Natural killer cell (primary cell): ENCODE measurements at places on chromosomes 1 and 21. TPM values are rescaled to one million over a fixed set of nuclear protein-coding genes. Genes with fewer than 3 reads are reported as not detected.

DNA sequence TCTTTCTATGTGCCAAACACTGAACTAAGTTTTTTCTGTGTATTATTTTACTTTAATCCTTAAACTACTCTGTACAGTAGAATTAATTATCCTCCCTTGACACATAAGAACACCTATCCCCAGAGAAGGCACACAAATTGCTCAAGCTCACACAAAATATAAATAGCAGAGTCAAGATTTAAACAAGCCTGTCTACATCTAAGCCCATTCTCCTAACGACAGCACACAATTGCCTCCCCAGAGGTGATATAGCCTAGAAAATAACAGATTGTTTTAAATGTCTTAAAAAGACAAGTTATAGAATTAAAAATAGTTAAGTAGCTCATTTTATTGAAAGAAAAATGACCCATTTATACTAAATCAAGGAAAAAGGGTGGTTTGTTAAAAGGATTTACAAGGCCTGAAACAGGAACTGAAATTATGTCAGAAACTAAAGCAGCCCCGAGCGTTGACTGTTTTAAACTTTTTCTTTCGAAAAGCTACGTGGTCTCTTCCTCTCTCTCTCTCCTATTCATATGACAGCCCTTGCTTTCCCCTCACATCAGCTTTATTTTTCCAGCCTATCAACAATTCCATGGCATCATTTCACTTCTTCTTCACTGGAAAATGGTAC, 30.5 kb downstream of the TNFSF18 start:
- no peak for DNase-seq

DNA sequence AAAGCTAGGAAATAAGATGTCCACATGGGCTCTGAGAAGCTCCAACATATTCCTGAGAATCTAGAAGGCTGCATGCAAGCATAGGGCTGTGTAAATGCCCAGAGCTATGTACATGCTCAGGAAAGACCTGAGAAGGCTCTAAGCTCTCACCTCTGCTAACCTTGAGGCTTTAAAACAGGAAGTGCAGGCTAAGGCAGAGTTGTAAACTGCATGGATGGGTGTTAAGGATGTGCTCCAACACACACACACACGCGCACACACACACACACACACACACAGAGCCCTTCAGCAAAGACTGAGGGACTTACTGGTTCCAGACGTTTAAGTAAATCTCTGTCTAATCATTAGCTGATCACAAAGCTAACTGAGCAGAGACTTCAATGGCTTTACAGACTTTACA, 162.9 kb downstream of the TRABD2B start:
- DNase-seq = no peak

DNA sequence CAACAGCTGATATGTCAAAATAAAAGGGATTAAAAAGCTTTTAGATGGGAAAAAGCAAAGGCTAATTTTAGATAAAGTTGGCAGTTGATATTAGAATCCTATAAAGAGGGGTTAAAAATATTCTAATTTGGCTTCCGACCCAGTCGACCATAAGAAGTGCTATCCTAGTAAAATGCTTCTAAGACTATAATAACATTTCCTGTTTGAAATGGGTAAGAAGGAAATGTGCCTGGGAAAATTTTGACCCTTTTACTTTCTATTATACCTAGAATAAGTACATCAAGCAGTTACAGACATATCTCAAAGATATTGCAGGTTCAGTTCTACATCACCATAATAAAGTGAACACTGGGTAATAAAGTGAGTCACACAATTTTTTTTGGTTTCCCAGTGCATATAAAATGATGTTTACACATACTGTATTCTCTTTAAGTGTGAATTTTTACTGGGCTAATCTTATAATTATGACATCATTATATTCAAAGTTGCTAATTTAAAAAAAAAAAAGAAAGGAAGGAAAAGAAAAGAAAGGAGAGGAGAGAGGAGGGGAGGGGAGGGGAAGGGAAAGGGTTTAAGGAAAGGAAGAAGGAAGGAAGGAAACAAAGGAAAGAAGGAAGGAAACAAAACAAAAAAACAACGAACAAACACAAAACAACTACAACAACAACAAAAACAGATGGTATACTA, 308.2 kb upstream of the NR5A2 start:
- no peak for DNase-seq

VAV3 gene
- 101 TPM for total RNA-seq

HES5 gene
- total RNA-seq = not detected
